ENCODE measurements at places on chromosomes 16 and 17.

GRCh38 chr16:67644038-67644437 lies 906 bp upstream of the CARMIL2 start:
- no peak for DNase-seq

GRCh38 chr16:27598931-27599565 lies 49.1 kb downstream of the KATNIP start:
- DNase-seq: no peak

DNA sequence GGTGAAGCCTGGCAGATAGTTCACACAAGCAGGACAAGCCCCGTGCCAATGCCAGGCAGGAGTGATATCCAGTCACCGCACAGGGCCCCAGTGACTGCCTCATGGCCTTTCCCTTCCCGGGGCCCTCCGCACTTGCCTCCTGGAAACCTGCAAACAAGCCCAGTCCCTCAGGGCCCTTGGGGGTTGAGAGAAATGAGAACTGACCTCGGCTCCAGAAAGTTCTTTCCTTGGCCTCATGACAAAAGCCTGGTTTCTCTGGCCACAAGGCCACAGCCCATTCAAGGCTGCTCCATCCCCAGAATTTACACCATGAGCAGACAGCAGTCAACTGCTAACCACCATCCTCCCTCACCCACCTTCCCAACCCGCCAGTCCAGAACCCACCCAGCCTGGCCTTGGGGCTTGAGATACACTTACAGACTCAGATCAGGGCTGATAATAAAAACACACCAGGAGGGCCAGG lies 77.6 kb downstream of the CCDC182 start:
- DNase-seq: no peak

DNA sequence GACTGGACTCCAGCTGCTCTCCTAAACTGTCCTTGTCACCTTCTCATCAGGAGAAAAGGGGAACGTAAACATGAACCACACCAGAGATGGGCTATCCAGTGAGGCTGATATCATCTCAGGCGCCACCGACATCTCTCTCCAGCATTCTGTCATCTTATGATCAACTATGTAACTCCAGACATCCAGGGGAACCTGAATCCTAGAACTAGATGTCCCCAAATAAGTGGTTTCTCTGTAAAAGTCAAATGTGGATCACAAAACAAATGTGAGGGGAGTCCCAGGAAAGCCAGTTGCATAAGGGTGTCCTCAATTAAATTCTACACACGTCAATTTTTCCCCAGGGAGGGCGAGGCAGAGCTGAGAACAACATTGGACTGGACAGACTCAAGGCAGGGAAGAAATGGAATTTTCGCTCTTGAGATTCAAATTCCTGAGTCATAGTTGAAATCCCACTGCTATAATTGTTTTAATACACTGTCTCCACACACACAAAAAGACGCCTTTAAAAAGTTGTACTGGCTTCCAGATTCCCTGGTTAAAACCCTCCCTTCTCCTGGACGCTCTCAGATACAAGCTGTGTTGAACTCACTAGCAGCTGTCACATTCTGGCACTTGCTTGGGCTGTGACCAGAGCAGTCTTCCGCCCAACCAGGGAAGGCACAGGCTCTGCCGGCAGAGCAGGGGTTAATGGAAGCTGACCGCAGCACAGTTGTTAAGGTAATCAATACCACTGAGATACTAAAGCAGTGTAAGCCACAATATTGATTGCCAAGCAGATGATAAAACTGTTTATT lies 62.6 kb downstream of the ZFHX3 start:
- no peak for DNase-seq

DNA sequence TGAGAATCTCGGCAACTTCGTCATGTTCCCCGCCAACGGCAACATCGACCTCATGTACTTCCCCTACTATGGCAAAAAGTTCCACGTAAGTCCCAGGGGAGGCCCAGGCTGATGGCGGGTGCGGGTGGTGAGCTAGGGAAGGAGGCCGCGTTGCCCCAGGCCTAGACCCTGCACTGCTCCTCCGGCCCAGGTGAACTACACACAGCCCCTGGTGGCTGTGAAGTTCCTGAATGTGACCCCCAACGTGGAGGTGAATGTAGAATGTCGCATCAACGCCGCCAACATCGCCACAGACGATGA lies 4.8 kb downstream of the ATP1B2 start:
- DNase-seq: no peak

DNA sequence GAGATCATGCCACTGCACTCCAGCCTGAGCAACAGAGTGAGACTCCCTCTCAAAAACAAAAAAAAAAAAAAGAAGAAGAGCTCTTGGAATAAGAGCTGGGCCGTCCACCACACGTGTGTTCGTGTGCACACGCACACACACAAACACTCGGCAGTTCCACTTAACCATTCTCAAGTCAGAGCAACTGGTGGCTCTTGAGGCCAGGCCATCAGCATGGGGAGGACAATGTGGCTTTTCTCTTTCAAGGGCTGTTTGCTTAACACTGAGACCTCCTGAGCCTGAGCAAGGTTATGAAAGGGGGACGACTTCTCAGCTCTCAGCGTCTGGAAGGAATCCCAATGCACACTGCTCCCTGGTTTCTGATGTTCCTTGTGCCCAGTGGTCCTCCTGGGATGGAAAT lies 444.9 kb downstream of the SOX9 start:
- no peak for DNase-seq

- no peak for DNase-seq
Observed at GRCh38 chr16:48536614-48537200, 73.3 kb downstream of the N4BP1 start.

DNA sequence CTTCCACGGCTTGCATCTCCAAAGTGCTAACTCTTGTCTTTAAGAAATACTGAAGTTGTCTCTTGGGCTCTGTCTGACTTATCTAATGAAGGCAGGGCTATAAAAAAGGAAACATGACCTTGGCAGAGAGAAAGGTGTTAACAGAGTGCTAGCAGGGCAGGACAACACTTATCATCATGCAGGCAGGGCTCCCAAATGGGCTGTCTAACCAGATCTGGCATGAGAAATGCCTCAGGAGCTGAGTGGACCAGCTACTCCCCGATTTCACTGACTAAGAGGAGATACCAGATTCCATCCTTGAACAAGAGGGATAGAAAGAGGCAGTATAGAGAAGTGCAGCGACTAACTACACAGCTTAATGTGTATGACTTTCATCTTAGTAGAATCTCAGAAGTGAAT lies 32.6 kb downstream of the PMP22 start:
- no peak for DNase-seq

GRCh38 chr17:55283256-55283965 lies 18.7 kb downstream of the HLF start:
- DNase-seq: no peak

GRCh38 chr17:80649672-80650330 lies 105.2 kb downstream of the RPTOR start:
- DNase-seq: peak; percentile 49

DNA sequence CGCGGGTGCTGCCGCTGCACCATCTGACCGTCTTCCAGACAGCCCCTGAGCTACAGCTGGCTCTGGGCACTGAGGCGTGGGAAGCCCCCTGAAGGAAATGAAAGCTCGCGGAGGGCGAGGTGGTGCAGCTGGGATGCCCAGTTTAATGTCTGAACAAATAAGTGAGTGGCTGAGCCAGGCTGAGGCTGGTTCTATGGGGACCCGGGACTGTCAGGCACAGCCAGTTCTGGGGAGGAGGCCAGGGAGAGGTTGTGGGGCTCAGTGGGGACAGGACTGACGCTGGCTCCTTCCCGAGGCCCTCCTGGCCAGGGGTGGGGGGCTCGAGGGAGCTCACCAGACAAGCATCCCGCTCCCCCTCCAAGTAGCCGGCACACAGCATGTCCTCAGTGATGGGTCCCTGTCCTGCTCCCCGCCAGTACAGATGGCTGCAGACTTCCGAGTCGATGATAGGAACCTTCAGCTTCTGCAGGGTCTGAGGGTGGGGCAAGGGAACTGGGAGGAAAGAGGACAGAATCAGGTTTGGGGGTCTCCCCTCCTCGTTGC lies 4.4 kb downstream of the PRSS22 start:
- DNase-seq: no peak

DNA sequence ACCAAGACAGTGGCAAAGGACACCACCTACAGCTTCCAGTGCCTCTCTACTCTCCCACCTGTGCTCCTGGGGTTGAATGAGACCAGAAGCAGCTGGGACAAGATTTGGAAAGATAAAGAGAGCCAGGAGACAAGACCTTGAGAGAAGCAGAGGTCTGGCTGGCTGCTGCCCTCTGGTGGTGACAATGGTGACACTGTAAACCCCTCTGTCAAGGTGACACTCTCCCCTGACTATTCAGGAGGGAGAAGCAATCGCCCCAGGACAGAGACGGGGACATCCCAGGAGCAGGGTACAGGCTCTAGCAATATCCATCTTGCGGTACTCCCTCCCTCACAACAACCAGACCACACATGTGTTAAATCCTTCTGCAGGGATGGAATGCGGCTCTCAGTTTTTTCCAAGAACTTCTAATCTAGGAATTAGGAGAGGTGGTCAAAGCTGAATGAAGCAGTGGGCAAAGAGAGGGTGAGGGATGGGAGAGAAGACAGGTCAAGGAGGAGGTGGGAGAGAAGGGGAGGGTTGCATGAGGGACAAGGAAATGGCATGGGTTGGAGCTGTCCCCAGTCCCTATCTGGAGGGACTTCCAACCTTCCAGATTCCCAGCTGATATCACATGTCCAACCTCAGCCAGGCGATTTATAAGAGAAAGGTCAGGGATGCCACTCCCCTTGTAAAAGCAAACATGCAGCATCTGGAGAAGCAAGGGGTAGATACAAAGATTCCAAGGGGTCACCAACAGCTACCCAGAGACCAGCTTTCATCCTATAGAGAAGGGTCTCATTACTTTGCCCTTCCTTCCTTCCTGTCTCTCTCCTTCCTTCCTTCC lies 2.9 kb downstream of the PHOSPHO1 start:
- peak; percentile 49 for DNase-seq

- no peak for DNase-seq
Observed at GRCh38 chr16:86322283-86322682, 188.0 kb upstream of the FOXF1 start.

DNA sequence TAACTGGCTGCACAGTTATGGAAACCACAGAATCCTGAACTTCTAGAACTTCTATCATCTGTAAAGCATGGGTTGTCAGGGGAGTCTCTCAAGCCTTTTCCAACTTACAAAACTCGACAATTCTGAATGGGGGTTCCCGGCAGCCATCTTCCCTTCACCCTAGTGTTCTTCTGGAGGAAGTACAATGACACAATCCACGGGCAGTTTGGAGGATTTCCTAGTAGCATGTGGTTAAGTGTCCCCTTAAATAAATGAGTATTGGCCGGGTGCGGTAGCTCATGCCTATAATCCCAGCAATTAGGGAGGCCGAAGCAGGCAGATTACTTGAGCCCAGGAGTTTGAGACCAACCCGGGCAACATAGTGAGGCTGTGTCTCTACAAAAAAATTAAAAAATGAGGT lies 2.1 kb downstream of the SLC16A6 start:
- no peak for DNase-seq

- DNase-seq: no peak
Observed at GRCh38 chr16:4385789-4386450, 14.3 kb downstream of the VASN start.

DNA sequence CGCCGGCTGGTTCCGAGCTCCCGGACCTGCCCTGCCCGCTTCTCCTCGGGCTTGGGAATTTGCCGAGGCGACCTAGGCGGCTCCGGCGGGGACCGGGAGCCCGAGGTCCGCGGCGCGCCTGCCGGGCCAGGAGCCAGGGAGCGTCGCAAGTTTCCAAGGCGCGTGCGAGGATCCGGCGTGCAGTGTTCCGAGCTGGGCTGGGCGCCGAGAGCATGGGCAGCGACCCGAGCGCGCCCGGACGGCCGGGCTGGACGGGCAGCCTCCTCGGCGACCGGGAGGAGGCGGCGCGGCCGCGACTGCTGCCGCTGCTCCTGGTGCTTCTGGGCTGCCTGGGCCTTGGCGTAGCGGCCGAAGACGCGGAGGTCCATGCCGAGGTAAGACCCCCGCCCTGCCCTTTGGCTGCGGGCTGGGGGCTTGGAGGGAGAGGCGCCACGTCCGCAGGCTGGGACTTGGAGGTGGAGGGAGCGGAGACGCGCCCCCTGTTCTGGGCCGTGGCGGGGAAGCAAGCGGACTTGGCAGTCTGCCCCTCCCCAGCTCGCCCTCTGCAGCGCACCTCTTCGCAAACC lies 668 bp downstream of the MMP15 start:
- peak; percentile 48 for DNase-seq

- DNase-seq: no peak
Observed at GRCh38 chr16:81700071-81700779, 78.9 kb upstream of the PLCG2 start.

GRCh38 chr16:53708490-53708889 lies 4.5 kb downstream of the FTO start:
- DNase-seq: no peak

GRCh38 chr16:88012360-88012759 lies 61.1 kb downstream of the BANP start:
- no peak for DNase-seq

GRCh38 chr16:55002419-55002818 lies 71.8 kb downstream of the IRX5 start:
- DNase-seq: no peak

- DNase-seq: no peak
Observed at GRCh38 chr16:5060073-5060641, 5.6 kb downstream of the C16orf89 start.
